ENCODE measurements at places on chromosomes 1 and 21. TPM values are rescaled to one million over a fixed set of nuclear protein-coding genes. Genes with fewer than 3 reads are reported as not detected.

The HSPB7 gene
- 7.3 TPM for total RNA-seq

The CA6 gene
- total RNA-seq, result not detected

The RIMKLA gene
- total RNA-seq, result 0.35 TPM

The CCDC185 gene
- total RNA-seq, result not detected

The KCND3 gene
- total RNA-seq, result 1.3 TPM
